Right atrium auricular region (tissue), 2 donors: ENCODE measurements at places on chromosomes 11 and 22. TPM values are rescaled to one million over a fixed set of nuclear protein-coding genes. Genes with fewer than 3 reads are reported as not detected.

Gene ARVCF
- 16.7 TPM for total RNA-seq

GRCh38 chr22:37314315-37315074 is 32.2 kb downstream of the CYTH4 start:
- H3K36me3 ChIP-seq, result no peaks in the 10 kb centered on the region
- H3K27ac ChIP-seq, result no peak overlapping the region
- DNase-seq, result no peak
- H3K4me1 ChIP-seq, result no peaks in the 10 kb centered on the region
- no peaks in the 10 kb centered on the region for H3K27me3 ChIP-seq

DNA sequence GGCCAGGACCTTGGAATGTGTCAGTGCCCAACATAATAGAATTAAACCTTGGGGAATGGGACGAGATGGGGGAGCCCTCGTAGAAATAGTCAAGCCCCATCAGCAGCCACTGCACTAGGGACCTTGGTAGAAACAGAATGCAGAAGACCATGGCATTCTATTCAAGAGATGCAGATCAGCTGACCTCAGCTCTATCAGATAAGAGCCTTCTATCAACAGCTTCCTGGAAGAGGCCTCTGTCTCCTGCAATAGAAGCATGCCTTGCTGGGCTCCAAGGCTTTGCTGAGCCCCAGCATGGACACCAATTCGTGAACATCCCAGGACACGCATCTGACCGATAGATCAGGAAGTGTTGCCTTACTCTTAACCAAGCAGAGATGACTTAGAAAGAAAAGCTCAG is 27.5 kb upstream of the FLI1 start:
- H3K27ac ChIP-seq, result no peak overlapping the region
- no peaks in the 10 kb centered on the region for H3K36me3 ChIP-seq
- DNase-seq, result no peak
- no peaks in the 10 kb centered on the region for H3K27me3 ChIP-seq

GRCh38 chr11:74846770-74847169 is 98.1 kb downstream of the RNF169 start:
- peaks cover 40% of the 10 kb centered on the region for H3K36me3 ChIP-seq
- DNase-seq, result no peak
- no peak overlapping the region for H3K4me3 ChIP-seq
- H3K27me3 ChIP-seq, result no peaks in the 10 kb centered on the region
- no peak overlapping the region for H3K27ac ChIP-seq

Gene MUC6
- total RNA-seq, result not detected

Gene FAT3
- total RNA-seq, result 0.75 TPM

Gene CABP4
- not detected for total RNA-seq

- H3K27me3 ChIP-seq, result no peaks in the 10 kb centered on the region
- no peak for DNase-seq
- no peaks in the 10 kb centered on the region for H3K4me1 ChIP-seq
Observed at GRCh38 chr11:128840783-128841182, 26.3 kb downstream of the KCNJ1 start.

Gene CARD18
- total RNA-seq, result not detected

Gene TMEM191B
- total RNA-seq, result 0.59 TPM

GRCh38 chr11:84465040-84465439 is 1162.1 kb downstream of the DLG2 start:
- no peaks in the 10 kb centered on the region for H3K36me3 ChIP-seq
- H3K27me3 ChIP-seq, result no peaks in the 10 kb centered on the region
- H3K4me3 ChIP-seq, result no peak overlapping the region
- no peaks in the 10 kb centered on the region for H3K4me1 ChIP-seq
- no peak overlapping the region for H3K27ac ChIP-seq

Gene MCAT
- total RNA-seq, result 16.1 TPM

Gene CARD16
- 5.8 TPM for total RNA-seq

GRCh38 chr11:113267493-113267892 is 46.9 kb upstream of the TTC12 start:
- H3K27me3 ChIP-seq, result no peaks in the 10 kb centered on the region
- DNase-seq, result no peak
- no peaks in the 10 kb centered on the region for H3K36me3 ChIP-seq
- no peak overlapping the region for H3K27ac ChIP-seq
- H3K4me1 ChIP-seq, result no peaks in the 10 kb centered on the region
- H3K4me3 ChIP-seq, result no peak overlapping the region

- peaks cover 4% of the 10 kb centered on the region for H3K27me3 ChIP-seq
- no peaks in the 10 kb centered on the region for H3K36me3 ChIP-seq
- H3K4me1 ChIP-seq, result no peaks in the 10 kb centered on the region
- no peak overlapping the region for H3K4me3 ChIP-seq
- no peak overlapping the region for H3K27ac ChIP-seq
- no peak for DNase-seq
Observed at GRCh38 chr11:71064702-71065515, 187.5 kb downstream of the SHANK2 start.

- H3K27me3 ChIP-seq, result no peaks in the 10 kb centered on the region
- H3K4me1 ChIP-seq, result no peaks in the 10 kb centered on the region
- no peak for DNase-seq
- no peaks in the 10 kb centered on the region for H3K36me3 ChIP-seq
- no peak overlapping the region for H3K4me3 ChIP-seq
Observed at GRCh38 chr11:45278714-45279113, 7.4 kb downstream of the SYT13 start.

DNA sequence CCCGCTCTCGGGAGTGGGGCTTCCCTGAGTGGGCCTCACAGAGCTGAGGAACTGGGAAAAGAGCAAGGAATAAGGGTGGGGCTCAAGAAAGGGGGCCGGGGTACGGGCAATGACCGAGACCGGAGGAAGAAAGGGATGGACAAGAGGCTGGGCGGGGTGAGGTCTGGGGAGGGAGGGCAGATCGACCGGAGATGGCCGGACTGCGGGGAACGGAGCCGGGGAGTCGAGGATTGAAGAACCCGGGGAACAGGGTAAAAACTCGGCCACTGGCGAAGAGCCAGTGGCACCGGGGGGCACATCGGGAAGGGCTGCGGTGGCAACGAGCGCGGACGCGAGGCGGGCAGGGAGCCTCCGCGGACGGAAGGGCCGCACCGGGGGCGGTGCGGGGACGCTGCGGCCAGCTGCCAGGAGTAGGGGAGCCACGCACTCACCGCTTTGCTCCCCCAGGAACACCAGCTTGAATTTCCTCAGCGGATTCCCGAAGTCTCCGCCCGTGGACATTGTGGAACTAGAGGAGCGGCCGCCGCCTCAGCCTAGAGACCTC is 667 bp downstream of the RAB6A start:
- H3K36me3 ChIP-seq, result no peaks in the 10 kb centered on the region
- DNase-seq, result peak; percentile 62
- H3K4me1 ChIP-seq, result no peaks in the 10 kb centered on the region
- H3K27me3 ChIP-seq, result no peaks in the 10 kb centered on the region

Gene LDLRAD3
- 3.6 TPM for total RNA-seq

GRCh38 chr11:46612326-46612725 is 4.7 kb downstream of the HARBI1 start:
- peak overlapping the region; percentile 5 for H3K27ac ChIP-seq
- H3K27me3 ChIP-seq, result no peaks in the 10 kb centered on the region
- no peaks in the 10 kb centered on the region for H3K36me3 ChIP-seq

DNA sequence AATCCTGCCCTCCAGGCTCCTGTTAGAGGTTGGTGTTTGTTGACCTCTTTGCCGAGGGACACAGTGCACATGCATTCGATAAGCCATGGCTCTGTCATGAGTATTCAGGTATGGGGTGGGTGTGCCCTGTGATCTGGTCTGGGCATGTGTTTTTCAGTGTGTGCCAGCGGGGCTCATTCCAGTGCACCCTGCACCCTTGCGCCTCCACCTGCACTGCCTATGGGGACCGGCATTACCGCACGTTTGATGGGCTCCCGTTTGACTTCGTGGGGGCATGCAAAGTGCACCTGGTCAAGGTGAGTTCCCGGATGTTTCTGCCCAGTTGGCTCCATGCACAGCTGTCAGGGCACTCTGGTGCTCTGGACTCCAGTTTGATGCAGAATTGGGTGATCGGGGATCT is 44.2 kb downstream of the OTOG start:
- no peak overlapping the region for H3K27ac ChIP-seq
- no peak overlapping the region for H3K4me3 ChIP-seq
- H3K36me3 ChIP-seq, result no peaks in the 10 kb centered on the region
- no peaks in the 10 kb centered on the region for H3K4me1 ChIP-seq
- DNase-seq, result no peak
- H3K27me3 ChIP-seq, result no peaks in the 10 kb centered on the region

GRCh38 chr11:37105427-37105826 is 507.4 kb upstream of the RAG2 start:
- no peaks in the 10 kb centered on the region for H3K36me3 ChIP-seq
- DNase-seq, result no peak
- no peak overlapping the region for H3K4me3 ChIP-seq
- no peak overlapping the region for H3K27ac ChIP-seq

- peaks cover 6% of the 10 kb centered on the region for H3K4me1 ChIP-seq
- no peak overlapping the region for H3K4me3 ChIP-seq
- DNase-seq, result no peak
Observed at GRCh38 chr11:133893381-133893780, 48.1 kb upstream of the SPATA19 start.

Gene KCTD14
- 3.6 TPM for total RNA-seq

Gene NTM
- total RNA-seq, result 44.7 TPM

- no peak for DNase-seq
- no peak overlapping the region for H3K4me3 ChIP-seq
- no peaks in the 10 kb centered on the region for H3K36me3 ChIP-seq
Observed at GRCh38 chr11:34254011-34254410, 103.8 kb downstream of the ABTB2 start.

GRCh38 chr11:130146796-130147195 is 12.8 kb upstream of the ST14 start:
- H3K4me1 ChIP-seq, result peaks cover 40% of the 10 kb centered on the region
- H3K27me3 ChIP-seq, result no peaks in the 10 kb centered on the region
- no peak overlapping the region for H3K4me3 ChIP-seq
- H3K36me3 ChIP-seq, result peaks cover 25% of the 10 kb centered on the region
- peak overlapping the region; percentile 56 for H3K27ac ChIP-seq

Gene OR8G5
- total RNA-seq, result not detected

DNA sequence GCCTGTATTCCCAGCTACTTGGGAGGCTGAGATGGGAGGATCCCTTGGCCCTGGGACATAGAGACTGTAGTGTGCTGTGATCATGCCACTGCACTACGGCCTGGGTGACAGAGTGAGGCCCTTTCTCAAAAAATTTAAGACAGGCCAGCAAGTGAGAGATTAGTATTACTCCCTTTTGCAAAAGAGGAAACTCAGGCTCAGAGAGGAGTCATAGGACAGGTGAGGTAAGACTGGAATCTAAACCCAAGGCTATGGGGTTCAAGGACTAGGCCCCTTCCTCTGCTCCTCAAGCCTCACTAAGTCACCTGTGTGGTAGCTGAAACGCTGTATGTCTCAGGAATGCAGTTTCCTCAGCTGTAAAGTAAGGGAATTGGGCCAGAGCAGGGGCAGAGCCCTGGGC is 1.6 kb upstream of the P2RY2 start:
- H3K36me3 ChIP-seq, result no peaks in the 10 kb centered on the region
- H3K4me3 ChIP-seq, result no peak overlapping the region
- no peaks in the 10 kb centered on the region for H3K27me3 ChIP-seq
- peaks cover 43% of the 10 kb centered on the region for H3K4me1 ChIP-seq
- no peak for DNase-seq
- no peak overlapping the region for H3K27ac ChIP-seq

- H3K4me1 ChIP-seq, result no peaks in the 10 kb centered on the region
- H3K27ac ChIP-seq, result no peak overlapping the region
- no peak overlapping the region for H3K4me3 ChIP-seq
Observed at GRCh38 chr22:46424496-46424895, 89.0 kb downstream of the TRMU start.

- H3K27me3 ChIP-seq, result no peaks in the 10 kb centered on the region
- no peak overlapping the region for H3K4me3 ChIP-seq
- H3K4me1 ChIP-seq, result no peaks in the 10 kb centered on the region
- H3K27ac ChIP-seq, result no peak overlapping the region
- peaks cover 20% of the 10 kb centered on the region for H3K36me3 ChIP-seq
Observed at GRCh38 chr11:8094656-8095055, 13.6 kb downstream of the TUB start.

DNA sequence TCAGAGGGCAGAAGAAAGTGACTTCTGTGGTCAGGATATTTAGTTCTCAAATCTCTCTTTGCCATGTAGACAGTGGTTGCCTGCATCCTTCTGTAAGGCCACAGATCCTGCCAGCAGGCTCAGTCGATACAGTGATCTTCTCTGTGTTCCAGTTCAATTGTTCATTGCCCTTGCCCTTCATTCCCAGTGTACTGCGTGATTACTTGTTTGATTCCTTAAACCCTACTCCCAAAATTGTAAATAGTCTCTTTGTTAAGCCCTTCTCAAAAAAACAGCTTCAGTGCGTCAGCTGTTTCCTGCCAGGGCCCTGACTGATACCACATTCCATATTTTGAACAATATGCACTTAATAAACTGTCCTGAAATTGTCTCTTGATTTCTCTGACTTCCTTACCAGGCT is 9.3 kb upstream of the TYR start:
- H3K4me1 ChIP-seq, result no peaks in the 10 kb centered on the region
- no peak overlapping the region for H3K4me3 ChIP-seq
- no peak overlapping the region for H3K27ac ChIP-seq
- DNase-seq, result no peak
- no peaks in the 10 kb centered on the region for H3K36me3 ChIP-seq

DNA sequence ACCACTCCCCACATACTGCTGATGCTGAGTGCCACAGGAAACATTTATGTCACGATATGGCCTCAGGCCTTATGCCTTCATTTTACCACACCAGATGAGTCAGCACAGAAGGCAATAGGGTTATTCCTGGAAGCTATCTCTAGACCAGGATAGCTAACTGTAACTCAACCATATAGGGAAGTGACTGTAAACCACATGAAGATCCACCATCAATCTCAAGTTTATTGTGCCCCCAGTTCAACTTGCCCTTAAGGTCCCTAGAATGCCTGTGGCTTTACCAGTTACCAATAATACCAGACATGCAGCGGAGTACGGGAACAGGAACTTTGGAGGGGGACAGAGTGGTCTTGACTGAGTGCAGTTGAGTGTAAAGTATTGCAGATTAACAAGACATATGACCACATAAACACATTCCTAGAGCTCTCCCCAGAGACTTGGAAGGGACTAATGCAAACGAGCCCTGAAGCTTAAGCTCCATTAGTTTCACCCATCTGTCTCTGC is 180.9 kb downstream of the KIF18A start:
- H3K4me1 ChIP-seq, result no peaks in the 10 kb centered on the region
- H3K4me3 ChIP-seq, result no peak overlapping the region
- H3K27me3 ChIP-seq, result no peaks in the 10 kb centered on the region
- no peak for DNase-seq
- no peak overlapping the region for H3K27ac ChIP-seq
- H3K36me3 ChIP-seq, result no peaks in the 10 kb centered on the region
